ENCODE measurements at places on chromosomes 4 and X. TPM values are rescaled to one million over a fixed set of nuclear protein-coding genes. Genes with fewer than 3 reads are reported as not detected.

Gene SYTL5
- polyA plus RNA-seq = 3.3 TPM

Gene PNCK
- 8.3 TPM for polyA plus RNA-seq

Gene ADH7
- not detected for polyA plus RNA-seq

Gene CTAG2
- polyA plus RNA-seq = not detected

Gene EDA
- polyA plus RNA-seq = 5.5 TPM

Gene CT55
- polyA plus RNA-seq = 0.19 TPM

Gene SAP30
- 13.4 TPM for polyA plus RNA-seq

Gene DMRTC1
- 0.36 TPM for polyA plus RNA-seq

Gene CPLX1
- polyA plus RNA-seq = 3.5 TPM

Gene PRR32
- polyA plus RNA-seq = not detected

Gene GPRIN3
- polyA plus RNA-seq = 6.8 TPM

Gene FHDC1
- 5.2 TPM for polyA plus RNA-seq

Gene SPIN2A
- polyA plus RNA-seq = 3.3 TPM

Gene TBX22
- 1.2 TPM for polyA plus RNA-seq

Gene ADH5
- 262 TPM for polyA plus RNA-seq

Gene MAGEA12
- polyA plus RNA-seq = not detected

Gene SSX7
- polyA plus RNA-seq = not detected

Gene F9
- not detected for polyA plus RNA-seq

GRCh38 chr4:61318431-61318830 is 118.3 kb downstream of the ADGRL3 start:
- no peak for DNase-seq

DNA sequence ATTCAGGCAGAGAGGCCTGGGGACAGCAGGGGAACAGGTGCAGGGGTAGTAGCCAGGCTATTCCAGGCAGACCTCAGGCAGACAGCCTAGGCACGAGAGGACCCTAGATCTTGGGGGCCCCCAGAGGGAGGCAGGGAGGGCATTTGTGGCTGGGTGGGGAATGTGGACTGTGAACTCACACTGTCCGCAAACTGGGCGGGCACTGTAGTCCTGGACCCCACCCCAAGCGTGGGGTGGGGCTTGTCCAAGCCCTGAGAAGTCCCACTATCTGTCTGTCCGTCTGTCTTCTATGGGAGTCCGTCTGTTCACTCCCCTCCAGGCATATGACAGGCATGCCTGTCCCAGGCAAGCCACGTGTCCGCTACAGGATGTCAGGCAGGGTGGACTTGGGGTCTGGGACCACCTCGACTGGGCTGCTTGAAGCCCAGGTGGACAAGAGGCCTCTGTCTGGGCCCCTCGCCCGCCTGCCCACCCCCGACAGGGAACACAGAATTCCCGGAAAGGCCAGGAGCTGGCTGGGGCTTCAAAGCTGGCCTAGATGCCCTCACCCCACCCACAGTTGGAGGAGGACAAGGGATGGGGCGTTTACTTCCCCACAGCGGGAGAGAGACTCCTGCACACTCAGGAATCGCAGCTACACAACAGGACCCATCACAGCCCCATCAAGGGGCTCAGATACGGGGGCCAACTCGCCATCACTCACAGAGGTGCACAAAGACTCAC is at the start of gene SLC38A5:
Gene SLC38A5 (minus strand): TSS at position 151 of the 723 bp plus-strand sequence. CDS start 2,336 bp downstream, outside the sequence.
- no peak for DNase-seq

DNA sequence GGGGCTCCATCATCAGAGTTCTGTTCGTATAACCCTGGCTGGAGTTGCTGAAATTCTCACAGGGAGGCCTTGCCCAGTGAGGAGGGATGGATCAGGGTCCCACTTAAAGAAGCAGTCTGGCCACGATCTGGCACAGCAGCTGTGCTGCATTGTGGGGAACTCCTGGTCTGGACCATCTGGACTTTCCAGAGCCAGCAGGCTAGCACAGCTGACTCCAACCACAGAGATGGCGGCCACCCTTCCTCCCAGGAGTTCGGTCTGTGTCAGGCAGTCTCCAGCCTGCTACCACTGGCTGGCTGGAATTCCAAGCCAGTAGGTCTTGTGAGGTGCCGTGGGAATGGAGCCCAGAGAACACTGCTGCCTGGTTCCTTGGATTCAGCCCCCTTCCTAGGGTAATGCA is 62.0 kb downstream of the SLAIN2 start:
- DNase-seq = no peak

- DNase-seq = no peak
Observed at GRCh38 chr4:20302336-20302735, 50.6 kb downstream of the SLIT2 start.

GRCh38 chrX:105266456-105266855 is 46.0 kb upstream of the TEX13A start:
- DNase-seq = no peak

DNA sequence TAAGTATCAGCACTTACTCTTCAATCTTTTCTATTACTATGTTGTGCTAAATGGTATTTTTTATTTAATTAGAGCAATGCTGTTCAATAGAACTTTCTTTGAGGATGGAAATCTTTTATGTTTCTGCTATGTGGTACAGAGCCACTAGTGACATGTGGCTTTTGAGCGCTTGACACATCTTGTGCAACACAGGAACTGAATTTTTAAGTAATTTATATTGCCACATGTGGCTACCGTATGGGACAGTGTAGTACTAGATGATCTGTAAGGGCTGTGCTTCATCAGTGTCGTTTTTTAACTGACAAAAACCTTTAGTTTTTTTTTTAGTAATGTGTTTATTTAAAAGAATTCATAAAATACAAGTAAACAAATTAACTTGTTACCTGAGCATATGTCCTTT is 22.4 kb downstream of the HPRT1 start:
- no peak for DNase-seq

DNA sequence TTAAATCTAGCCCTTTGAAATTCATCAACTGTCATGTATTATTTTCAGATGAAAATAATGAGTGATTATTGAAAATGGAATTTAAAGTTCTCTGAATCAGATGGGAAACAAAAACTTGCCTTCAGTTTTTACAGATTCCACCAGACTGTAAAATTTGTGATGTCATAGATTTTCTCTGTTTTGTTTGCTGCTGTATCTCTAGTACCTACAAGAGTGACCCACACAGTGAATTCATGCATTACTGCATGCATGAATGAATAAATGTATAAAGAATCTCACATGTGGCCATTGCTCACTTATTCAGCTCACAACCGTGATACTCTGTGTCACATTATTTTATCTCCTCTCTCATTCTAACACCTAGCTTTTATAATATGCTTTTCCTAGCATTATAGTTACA is 532.2 kb upstream of the AGA start:
- no peak for DNase-seq

- peak; percentile 69 for DNase-seq
Observed at GRCh38 chrX:69027181-69028005, 137.9 kb downstream of the PJA1 start.

DNA sequence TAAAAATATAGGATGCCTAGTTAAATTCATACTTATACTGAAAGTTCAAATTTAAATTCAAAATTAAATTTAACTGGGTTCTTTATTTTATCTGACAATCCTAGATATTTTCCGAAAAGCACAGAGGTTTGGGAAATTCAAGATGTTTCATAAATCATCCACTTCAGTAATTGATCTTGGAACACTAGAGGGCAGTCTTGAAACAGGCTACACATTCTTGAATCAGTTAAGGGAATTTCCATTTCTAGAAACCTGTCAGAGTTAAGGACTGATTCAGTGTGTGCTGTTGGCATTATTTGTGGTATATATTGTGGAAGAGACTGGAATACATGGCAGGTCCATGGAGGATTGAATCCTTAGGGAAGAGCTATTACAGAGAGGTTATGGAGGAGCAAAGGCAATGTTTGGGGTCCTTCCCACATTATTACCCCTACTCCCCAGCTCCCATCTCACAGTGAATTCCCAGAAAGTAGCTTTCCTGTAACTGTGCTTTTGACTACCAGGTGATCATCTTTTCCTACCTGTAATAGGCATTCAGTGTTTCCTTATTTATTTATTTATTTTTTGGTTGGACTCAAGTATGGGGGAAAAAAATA is 92.9 kb downstream of the EGF start:
- DNase-seq = peak; percentile 76

- no peak for DNase-seq
Observed at GRCh38 chrX:21811832-21812231, 27.6 kb upstream of the MBTPS2 start.

GRCh38 chr4:17721496-17722355 is 59.7 kb downstream of the FAM184B start:
- DNase-seq = no peak

DNA sequence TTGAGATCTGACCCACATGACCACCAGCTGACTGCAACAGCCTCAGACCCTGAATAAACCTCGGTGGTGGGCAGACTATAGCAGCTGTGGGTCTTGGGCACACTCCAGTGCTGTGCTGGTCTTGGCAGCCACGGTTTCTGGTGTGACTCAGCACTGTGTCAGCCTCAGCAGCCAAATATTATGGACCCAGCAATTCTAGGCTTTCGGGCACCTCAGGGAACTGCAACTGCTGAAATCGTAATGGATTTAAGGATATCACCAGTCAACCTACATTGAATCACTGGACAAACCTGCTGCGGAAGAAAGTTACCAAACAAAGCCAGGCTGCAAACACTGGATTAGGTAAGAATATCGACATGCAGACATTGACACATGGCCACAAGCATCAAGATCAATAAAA is 10.5 kb upstream of the UBE2NL start:
- DNase-seq = no peak

- DNase-seq = no peak
Observed at GRCh38 chrX:39875834-39876628, 221.7 kb downstream of the BCOR start.

- DNase-seq = no peak
Observed at GRCh38 chr4:17665852-17666251, 51.4 kb downstream of the MED28 start.

DNA sequence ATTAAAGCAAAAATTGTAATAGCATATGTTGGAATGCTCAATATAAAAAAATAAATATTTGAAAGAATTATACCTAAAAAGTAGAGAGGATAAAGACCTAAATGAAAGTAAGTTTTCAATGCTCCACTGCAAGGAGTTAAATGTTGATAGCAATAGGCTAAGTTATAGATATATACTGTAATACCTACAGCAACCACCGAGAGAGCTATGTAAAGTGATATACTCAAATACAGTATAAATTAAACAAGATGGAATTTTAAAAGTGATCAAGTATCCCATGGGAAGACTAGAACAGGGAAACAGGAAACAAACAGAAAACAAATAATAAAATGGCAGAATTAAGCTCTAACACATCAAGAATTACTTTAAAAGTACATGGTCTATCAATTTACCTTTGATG is 73.9 kb downstream of the CASP3 start:
- DNase-seq = no peak

DNA sequence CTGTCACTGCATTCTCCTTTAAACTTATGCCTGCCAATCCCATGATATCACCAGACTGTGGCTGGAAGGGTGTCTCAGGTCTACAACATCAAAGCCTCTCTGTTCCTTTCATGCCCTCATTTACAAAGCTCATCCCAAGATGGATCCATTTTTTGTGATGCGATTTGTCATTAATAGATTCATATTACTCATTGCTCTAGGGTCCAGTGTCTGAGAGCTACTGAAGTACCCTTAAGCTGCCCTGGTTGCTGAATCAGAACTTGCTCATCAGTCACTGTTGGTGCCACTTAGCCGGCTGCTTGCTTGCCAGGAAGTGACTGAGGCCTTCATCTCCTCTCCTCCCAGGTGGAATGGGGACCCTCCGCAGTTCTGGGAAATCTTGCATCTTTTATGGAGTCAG is 395.5 kb upstream of the BOD1L1 start:
- DNase-seq = no peak

DNA sequence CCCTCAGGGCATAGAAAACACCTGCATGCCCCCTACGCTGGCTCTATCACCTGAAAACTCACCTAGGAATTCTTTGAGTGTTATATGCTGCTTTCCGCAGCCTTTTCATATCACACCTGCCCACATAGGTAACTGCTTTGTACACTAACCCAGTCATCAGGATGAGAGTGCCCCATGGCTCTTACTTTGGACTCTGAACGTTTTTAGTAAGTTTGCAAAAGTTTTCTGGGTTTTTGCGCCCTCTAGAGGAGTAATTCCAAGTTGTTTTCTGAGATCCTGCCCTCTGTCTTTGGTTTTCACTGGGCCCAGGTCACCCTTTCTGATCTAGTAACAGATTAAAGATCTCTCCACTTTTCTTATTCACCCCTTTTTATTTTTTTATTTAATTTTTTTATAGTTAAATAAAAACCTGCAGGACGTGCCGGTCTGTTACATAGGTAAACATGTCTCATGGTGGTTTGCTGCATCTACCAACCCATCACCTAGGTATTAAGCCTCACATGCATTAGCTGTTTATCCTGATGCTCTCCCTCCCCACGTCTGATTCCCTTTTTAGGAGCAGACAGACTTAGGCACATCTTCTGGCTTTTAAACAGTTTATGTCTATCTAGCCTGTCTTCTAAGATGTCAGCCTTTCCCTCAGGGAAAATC is 139.2 kb downstream of the NWD2 start:
- DNase-seq = peak; percentile 48

DNA sequence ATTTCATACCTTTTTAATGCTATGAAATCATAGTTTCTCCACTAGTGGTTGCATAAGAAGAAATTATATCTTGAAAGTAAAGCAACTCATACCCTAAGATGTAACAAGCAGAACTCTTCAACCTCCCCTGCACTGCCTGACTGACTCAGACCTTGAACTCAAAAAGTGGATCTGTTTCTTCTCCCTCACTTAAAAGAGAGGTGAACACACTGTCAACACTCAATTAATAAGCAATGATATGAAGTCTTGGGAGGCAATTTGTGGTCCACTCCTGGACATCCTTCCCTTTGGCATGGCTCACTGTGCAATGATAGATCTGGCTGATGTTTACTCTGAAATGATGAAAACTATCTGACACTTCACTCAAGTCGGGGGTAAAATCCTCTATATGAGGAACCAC is 282.0 kb upstream of the DKK2 start:
- DNase-seq = no peak

DNA sequence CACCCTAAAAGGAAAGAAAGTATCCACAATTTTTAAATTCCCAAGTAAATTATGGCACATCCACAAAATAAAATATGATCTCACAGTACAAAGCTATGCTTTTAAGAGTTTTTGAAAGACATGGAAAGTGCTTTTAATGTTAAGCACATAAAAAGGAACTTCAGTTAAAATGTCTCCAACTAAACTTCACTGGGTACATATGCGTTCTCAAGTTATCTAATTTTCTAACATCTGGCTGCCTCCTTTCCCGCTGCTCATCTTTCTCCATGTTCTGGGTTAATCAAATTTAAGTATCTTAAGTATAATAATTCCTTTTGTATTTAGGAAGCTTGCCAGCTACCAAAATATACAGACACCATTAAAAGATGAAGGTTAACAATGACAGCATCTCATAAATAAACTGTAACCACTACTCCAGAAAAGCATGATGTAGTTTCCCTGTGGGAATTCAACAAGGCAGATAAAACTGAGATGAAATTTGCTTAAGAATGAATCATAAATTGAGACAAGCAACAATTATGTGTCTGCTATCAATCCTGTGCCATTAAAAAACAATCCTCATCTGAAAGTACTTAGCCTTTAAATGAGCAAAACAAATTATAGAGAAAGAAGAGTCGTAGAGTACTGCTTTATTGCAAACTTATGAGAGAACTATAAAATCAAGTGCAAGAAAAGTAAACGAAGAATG is 25.1 kb downstream of the PRSS12 start:
- DNase-seq = peak; percentile 62

- DNase-seq = no peak
Observed at GRCh38 chr4:1821679-1822567, 28.8 kb downstream of the FGFR3 start.

Data from renal pelvis (tissue), 12 donors.